ENCODE measurements at places on chromosomes 4 and X.
A peak's percentile ranks its signal among the peaks of the same experiment; 100 is the strongest.

DNA sequence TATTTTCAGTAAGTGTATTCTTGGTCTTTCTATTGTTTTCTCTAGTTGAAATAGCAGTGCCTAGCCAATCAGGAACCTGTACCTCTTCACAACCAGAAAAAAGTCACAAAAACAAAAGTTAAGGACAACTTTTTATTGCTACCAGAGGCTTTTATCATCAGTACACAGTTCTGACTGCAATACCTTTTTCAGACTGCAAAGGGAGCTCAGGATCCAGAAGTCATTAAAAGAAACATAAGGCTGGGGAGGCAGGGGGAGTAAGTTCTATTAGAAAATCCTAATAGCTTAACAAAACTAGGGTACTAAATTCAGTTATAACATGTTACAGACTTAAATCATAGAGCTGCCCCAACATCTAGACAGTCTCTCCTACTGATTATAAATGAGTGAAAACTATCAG, 28.8 kb downstream of the CCNI start:
- no peak for DNase-seq

- no peak for DNase-seq
Observed at GRCh38 chr4:6331018-6331417, 61.4 kb downstream of the WFS1 start.

GRCh38 chr4:123651066-123651465, 254.5 kb downstream of the SPRY1 start:
- DNase-seq = no peak

GRCh38 chr4:94641702-94642560, 115.8 kb upstream of the BMPR1B start:
- DNase-seq = no peak

- no peak for DNase-seq
Observed at GRCh38 chr4:58679886-58680285, 1569.7 kb upstream of the IGFBP7 start.

- no peak for DNase-seq
Observed at GRCh38 chr4:41145571-41146078, 68.7 kb downstream of the APBB2 start.

- no peak for DNase-seq
Observed at GRCh38 chr4:18050448-18050847, 28.9 kb upstream of the LCORL start.

DNA sequence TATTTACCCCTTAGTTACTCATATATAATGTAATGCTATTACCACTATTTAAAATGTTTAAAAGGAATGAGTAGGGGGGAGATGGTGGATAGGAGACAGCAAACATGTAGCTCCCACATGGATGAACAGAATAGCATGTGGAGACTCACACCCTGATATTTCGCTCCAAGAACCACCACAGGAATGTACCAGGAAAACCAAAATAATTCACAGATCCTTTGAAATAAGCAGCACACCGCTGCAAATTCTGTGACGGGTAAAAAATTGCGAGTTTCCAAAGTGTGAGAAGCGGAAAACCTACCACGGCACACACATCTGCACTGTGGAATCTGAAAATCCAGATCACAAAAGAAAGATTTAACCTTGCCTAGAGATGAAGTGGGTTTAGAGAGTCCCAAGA, 428.2 kb downstream of the TLL1 start:
- no peak for DNase-seq

DNA sequence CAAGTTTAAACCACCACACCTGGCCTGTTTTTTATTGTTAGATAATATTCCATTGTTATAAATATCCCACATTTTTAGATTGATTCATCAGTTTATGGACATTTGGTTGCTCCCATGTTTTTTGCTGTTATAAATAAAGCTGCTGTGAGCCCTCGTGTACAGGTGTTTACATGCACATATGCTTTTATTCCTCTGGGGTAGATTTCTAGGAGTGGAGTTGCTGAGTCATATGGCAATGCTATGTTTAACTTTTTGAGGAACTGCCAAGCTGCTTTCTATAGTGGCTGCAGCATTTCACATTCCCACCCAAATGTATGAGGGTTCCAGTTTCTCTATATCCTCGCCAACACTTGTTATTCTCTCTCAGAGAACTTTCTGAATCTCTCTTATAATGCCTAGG, 90.5 kb downstream of the TBL1X start:
- DNase-seq = no peak

- DNase-seq = peak; percentile 46
Observed at GRCh38 chr4:88158489-88159228, at the start of gene ABCG2. Gene ABCG2, minus strand, starts transcription at chr4:88158639. Its CDS starts 18,644 bp downstream, at chr4:88139995.

- DNase-seq = no peak
Observed at GRCh38 chr4:181293541-181293940, 949.7 kb upstream of the TENM3 start.

DNA sequence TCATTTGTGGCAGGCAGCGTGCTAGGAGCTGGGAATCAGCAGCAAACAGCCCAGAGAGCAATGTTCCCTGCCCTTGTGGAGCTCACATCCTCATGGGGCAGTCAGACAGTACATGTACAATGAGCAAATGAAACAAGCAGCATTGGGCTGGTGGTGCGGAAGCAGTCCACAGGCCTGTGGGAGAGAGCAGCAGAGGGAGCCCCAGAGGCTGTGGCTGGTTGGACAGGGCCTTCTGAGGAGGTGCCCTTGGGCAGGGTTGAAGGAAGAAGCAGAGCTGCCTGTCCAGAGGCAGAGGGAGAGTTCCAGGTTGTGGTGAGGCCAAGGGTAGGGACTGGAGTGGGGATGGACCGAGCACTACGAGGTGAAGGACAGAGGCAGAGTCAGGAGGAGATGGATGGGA, 22.5 kb downstream of the MMGT1 start:
- DNase-seq = no peak
